ENCODE measurements at places on chromosomes 1 and 21. TPM values are rescaled to one million over a fixed set of nuclear protein-coding genes. Genes with fewer than 3 reads are reported as not detected.
A peak's percentile ranks its signal among the peaks of the same experiment; 100 is the strongest.

GRCh38 chr1:69215883-69216282 is 351.8 kb upstream of the LRRC7 start:
- no peaks in the 10 kb centered on the region for H3K36me3 ChIP-seq
- no peak overlapping the region for H3K27ac ChIP-seq
- no peak overlapping the region for H3K4me3 ChIP-seq
- H3K27me3 ChIP-seq, result no peaks in the 10 kb centered on the region
- DNase-seq, result no peak

- peaks cover 10% of the 10 kb centered on the region for H3K4me1 ChIP-seq
- no peak overlapping the region for H3K4me3 ChIP-seq
- no peak overlapping the region for H3K27ac ChIP-seq
- H3K36me3 ChIP-seq, result no peaks in the 10 kb centered on the region
These were observed 72.0 kb upstream of the TARDBP start for GRCh38 chr1:10940451-10940804.

- no peak for DNase-seq
- no peak overlapping the region for H3K27ac ChIP-seq
- no peak overlapping the region for H3K4me3 ChIP-seq
- peaks cover 27% of the 10 kb centered on the region for H3K36me3 ChIP-seq
- H3K4me1 ChIP-seq, result peaks cover 10% of the 10 kb centered on the region
These were observed 53.9 kb upstream of the HSD17B7 start for GRCh38 chr1:162736633-162737067.

GRCh38 chr1:166193057-166193698 is 26.4 kb upstream of the FAM78B start:
- no peak for DNase-seq
- no peaks in the 10 kb centered on the region for H3K36me3 ChIP-seq
- H3K27ac ChIP-seq, result no peak overlapping the region
- H3K4me3 ChIP-seq, result no peak overlapping the region
- no peaks in the 10 kb centered on the region for H3K27me3 ChIP-seq
- H3K4me1 ChIP-seq, result no peaks in the 10 kb centered on the region

- no peak for DNase-seq
- H3K27ac ChIP-seq, result no peak overlapping the region
- H3K4me1 ChIP-seq, result no peaks in the 10 kb centered on the region
- H3K27me3 ChIP-seq, result no peaks in the 10 kb centered on the region
- H3K36me3 ChIP-seq, result no peaks in the 10 kb centered on the region
These were observed 46.6 kb downstream of the CRB1 start for GRCh38 chr1:197314682-197315081.

- no peak overlapping the region for H3K27ac ChIP-seq
- no peak overlapping the region for H3K4me3 ChIP-seq
- peak; percentile 40 for DNase-seq
- no peaks in the 10 kb centered on the region for H3K27me3 ChIP-seq
- peaks cover 14% of the 10 kb centered on the region for H3K4me1 ChIP-seq
- H3K36me3 ChIP-seq, result no peaks in the 10 kb centered on the region
These were observed 192.3 kb upstream of the HMCN1 start for GRCh38 chr1:185541871-185542301.

DNA sequence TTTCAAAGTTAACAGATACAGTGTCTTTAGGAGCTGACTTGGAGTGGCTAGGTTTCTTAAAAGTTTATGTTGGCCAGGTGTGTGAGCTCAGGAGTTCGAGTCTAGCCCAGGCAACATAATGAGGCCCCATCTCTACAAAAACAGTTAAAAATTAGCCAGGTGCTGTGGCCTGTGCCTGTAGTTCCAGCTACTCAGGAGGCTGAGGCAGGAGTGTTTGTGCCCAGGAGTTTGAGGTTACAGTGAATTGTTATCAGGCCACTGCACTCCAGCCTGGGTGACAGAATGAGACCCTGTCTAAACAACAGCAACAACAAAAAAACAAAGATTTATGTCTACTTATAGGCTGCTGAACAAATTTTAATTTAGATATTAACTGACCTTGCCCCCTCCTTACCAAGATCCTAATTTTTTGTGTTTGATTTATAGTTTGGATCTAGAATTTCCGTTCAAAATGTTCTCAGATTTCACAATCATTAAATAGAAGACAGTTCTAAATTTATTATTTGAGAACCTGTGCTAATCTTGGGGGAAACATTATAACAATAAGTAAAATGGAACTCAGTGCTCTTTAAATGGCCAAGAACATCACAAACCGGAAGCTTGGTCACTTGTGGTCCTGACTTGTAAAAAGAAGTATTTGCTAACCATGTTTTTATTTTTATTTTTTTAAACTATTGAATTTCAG is 67.8 kb downstream of the POU2F1 start:
- no peaks in the 10 kb centered on the region for H3K4me1 ChIP-seq
- H3K27ac ChIP-seq, result no peak overlapping the region
- no peaks in the 10 kb centered on the region for H3K27me3 ChIP-seq
- H3K36me3 ChIP-seq, result no peaks in the 10 kb centered on the region
- DNase-seq, result no peak

DNA sequence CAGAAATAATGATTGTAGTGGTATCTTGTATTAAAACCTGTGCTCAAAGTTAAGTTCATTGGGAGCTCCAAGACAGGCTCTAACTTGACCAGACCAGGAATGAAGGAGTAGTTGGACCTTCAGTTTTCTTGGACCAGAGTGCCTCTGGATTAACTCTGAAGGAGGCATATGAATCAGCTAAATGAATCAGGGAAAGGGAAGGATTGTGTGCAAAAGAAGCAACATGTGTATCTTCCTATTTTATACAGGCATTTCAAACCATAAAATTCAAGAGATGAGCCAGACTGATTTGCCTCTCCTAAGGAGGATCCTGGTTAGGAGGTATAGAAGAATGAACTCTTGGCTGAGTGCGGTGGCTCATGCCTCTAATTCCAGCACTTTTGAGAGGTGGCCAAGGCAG is 71.4 kb downstream of the CC2D1B start:
- H3K27me3 ChIP-seq, result no peaks in the 10 kb centered on the region
- H3K36me3 ChIP-seq, result no peaks in the 10 kb centered on the region
- no peak overlapping the region for H3K4me3 ChIP-seq
- H3K4me1 ChIP-seq, result peaks cover 10% of the 10 kb centered on the region
- peak overlapping the region; percentile 2 for H3K27ac ChIP-seq

GRCh38 chr1:162918151-162918754 is 57.3 kb upstream of the CCDC190 start:
- peaks cover 16% of the 10 kb centered on the region for H3K4me1 ChIP-seq
- no peak for DNase-seq
- H3K36me3 ChIP-seq, result no peaks in the 10 kb centered on the region
- H3K4me3 ChIP-seq, result no peak overlapping the region
- H3K27ac ChIP-seq, result no peak overlapping the region

- H3K36me3 ChIP-seq, result no peaks in the 10 kb centered on the region
- no peaks in the 10 kb centered on the region for H3K27me3 ChIP-seq
- no peak for DNase-seq
These were observed 20.7 kb downstream of the KCNA2 start for GRCh38 chr1:110585481-110585880.

DNA sequence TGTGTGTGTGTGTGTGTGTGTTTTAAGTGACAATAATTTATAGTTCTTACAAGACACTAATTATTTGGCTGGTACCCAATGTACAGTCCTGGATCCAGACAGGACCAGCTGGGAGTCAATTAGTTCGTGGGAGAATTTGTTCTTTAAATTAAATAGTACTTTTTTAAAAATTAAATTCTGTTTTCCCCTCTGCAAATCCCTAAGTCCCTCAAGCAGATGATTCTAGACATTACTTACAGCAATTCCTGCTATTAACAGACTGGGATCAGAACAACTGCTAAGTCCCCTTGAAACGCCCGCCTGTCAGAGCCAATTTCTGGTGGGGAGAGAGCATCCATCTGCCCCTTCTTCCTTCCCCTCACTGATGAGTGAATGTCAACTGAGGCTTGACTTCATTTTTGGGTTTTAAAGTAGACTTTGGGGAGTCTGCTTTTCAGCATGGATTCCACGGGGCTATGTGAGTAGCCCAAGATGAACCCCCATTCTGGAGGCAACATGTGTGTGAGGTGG is 83.9 kb downstream of the SMYD2 start:
- no peak overlapping the region for H3K4me3 ChIP-seq
- no peak for DNase-seq
- peaks cover 40% of the 10 kb centered on the region for H3K4me1 ChIP-seq
- peaks cover 47% of the 10 kb centered on the region for H3K36me3 ChIP-seq
- H3K27me3 ChIP-seq, result no peaks in the 10 kb centered on the region
- H3K27ac ChIP-seq, result peak overlapping the region; percentile 50

- no peaks in the 10 kb centered on the region for H3K27me3 ChIP-seq
- no peak overlapping the region for H3K27ac ChIP-seq
- no peak for DNase-seq
- H3K4me1 ChIP-seq, result peaks cover 6% of the 10 kb centered on the region
These were observed 67.8 kb downstream of the SIK1 start for GRCh38 chr21:43358940-43359822.

The NBPF10 gene
- total RNA-seq, result 2.3 TPM

GRCh38 chr1:14184454-14184853 is 414.0 kb upstream of the KAZN start:
- DNase-seq, result no peak
- no peak overlapping the region for H3K27ac ChIP-seq
- no peak overlapping the region for H3K4me3 ChIP-seq
- H3K36me3 ChIP-seq, result no peaks in the 10 kb centered on the region
- H3K4me1 ChIP-seq, result no peaks in the 10 kb centered on the region

- H3K36me3 ChIP-seq, result no peaks in the 10 kb centered on the region
- H3K27me3 ChIP-seq, result no peaks in the 10 kb centered on the region
- H3K27ac ChIP-seq, result peak overlapping the region; percentile 93
- H3K4me1 ChIP-seq, result peaks cover 40% of the 10 kb centered on the region
These were observed 119.2 kb downstream of the TM2D1 start for GRCh38 chr1:61605607-61606321.

The LCE1B gene
- total RNA-seq, result not detected

GRCh38 chr1:19645411-19646251 is 1.5 kb downstream of the NBL1 start:
- H3K36me3 ChIP-seq, result no peaks in the 10 kb centered on the region
- no peaks in the 10 kb centered on the region for H3K27me3 ChIP-seq
- peak; percentile 71 for DNase-seq
- peak overlapping the region; percentile 96 for H3K4me3 ChIP-seq
- H3K4me1 ChIP-seq, result peaks cover 27% of the 10 kb centered on the region

GRCh38 chr1:209993061-209993830 is 55.2 kb downstream of the SYT14 start:
- H3K27ac ChIP-seq, result no peak overlapping the region
- no peaks in the 10 kb centered on the region for H3K4me1 ChIP-seq
- H3K36me3 ChIP-seq, result no peaks in the 10 kb centered on the region

DNA sequence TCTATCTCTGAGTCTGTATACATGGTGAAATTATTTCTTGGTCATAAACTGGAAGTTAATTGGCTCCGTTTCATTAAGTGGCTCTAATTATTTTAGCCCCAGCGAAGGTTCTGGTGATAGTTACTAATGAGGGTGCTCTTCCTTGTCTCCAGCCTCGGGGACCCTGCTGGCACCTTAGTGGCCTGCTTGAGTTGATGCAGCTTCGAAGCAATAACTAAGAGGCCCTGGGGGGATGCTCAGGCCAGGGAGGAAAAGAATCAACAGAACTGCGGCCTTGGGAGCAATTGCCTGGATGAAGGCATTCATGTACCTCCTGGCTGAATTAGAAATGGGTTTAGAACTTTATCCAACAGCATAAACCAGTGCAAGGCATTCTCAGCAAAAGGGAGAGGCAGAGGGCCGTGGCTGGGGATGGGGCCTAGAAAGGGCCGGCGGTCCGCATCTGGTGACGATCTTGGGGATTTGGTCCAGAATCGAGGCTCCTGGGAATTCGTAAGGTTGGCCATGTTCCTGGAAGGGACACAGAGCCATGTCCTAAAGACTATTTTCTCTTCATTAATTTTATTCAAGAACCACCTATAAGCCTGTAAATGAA is 100.0 kb upstream of the AJAP1 start:
- H3K27me3 ChIP-seq, result no peaks in the 10 kb centered on the region
- DNase-seq, result no peak
- H3K4me3 ChIP-seq, result no peak overlapping the region
- no peaks in the 10 kb centered on the region for H3K4me1 ChIP-seq

- H3K4me3 ChIP-seq, result no peak overlapping the region
- no peak for DNase-seq
- H3K36me3 ChIP-seq, result no peaks in the 10 kb centered on the region
- no peaks in the 10 kb centered on the region for H3K4me1 ChIP-seq
These were observed 46.3 kb downstream of the TNNT2 start for GRCh38 chr1:201331166-201331565.

DNA sequence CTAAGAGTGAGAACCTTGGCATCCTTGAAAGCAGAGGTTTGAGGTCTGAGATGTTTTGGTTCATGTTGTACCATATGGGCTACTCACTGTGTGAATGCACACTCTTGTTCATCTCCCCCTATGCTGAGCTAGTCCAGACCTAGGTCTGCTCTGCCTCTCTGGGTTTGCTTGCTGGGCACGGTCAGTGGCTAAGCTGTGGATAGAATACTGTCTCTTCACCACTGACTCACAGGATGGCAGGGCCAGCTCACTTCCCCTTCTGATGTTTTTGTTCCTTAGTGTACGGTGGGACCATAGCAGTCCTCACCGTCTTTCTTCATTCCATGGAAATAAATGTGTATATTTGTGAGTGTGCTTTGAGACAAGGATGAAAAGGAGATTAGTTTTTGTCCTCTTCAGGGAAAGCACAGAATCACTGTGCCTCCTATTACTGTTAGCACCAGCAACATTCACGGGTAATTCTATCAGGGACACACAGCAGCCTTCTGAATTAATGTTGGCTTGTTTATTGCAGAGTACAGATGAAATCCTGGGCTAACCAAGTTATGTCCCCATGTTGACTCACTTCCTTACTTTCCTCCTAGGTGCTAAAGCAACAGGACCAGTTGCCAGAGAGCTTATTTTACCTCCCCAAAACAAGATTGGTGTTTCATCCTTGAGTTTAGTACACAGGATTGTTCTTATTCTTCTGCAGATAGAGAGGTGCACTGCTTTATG is 56.9 kb upstream of the IVNS1ABP start:
- no peaks in the 10 kb centered on the region for H3K27me3 ChIP-seq
- H3K27ac ChIP-seq, result peak overlapping the region; percentile 56
- peak; percentile 74 for DNase-seq
- H3K4me1 ChIP-seq, result peaks cover 27% of the 10 kb centered on the region
- H3K4me3 ChIP-seq, result peak overlapping the region; percentile 42

DNA sequence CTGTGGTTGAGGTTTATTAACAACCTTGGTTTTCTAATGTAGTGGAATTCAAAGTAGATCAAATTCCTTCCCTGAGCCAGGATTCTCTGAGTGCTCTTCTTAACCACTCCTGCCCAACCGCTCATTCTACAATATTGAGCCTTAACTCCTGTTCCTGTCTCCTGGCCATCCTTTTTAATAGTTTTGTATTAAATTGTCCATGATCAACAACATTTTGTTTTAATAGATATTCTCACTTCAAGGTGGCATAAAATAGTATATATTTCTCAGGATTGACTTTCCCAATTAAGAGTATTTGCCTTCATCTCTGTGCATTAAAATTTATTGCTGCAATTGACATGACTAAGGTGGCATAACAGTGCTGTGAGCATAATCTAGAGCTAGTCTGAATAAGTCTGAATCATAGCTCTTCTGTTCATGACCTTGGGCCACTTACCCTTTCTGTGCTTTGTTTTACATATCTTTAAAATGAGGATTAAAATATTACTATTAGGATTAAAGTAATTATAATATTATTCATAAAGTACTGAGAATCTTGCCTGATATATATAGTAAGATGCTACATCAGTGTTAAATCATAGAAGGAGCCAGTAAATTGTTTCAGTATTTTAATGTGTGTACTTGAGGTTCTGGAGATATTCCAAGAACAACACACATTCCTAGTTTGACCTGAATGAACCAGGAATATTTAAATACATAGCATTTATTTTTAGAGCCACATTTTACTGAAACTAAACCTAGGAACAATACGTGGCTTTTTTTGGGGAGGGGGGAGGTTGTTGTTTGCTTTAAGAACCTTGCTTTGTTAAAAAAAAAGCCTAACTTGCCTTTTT is 76.4 kb downstream of the ADGRL2 start:
- 0 out of 2 replicates have a peak, but pooled peaks cover 4% of the 10 kb centered on the region for H3K36me3 ChIP-seq
- no peaks in the 10 kb centered on the region for H3K27me3 ChIP-seq
- no peak overlapping the region for H3K4me3 ChIP-seq
- DNase-seq, result peak; percentile 75
- H3K27ac ChIP-seq, result 0 out of 2 replicates have a peak overlapping the region, but pooled peaks have one; percentile 11

Measured in GM23248 (cell line).